H4 (cell line): ENCODE measurements at places on chromosomes 11 and 22. TPM values are rescaled to one million over a fixed set of nuclear protein-coding genes. Genes with fewer than 3 reads are reported as not detected.

The ST14 gene
- 0.02 and 0.10 TPM in 2 replicates for total RNA-seq

The TENM4 gene
- total RNA-seq, result 0.31 and 0.82 TPM in 2 replicates

The UBQLN3 gene
- total RNA-seq, result not detected in 2 replicates

The FZD4 gene
- total RNA-seq, result 8.8 and 10.5 TPM in 2 replicates

The CRYBA4 gene
- not detected in 2 replicates for total RNA-seq

DNA sequence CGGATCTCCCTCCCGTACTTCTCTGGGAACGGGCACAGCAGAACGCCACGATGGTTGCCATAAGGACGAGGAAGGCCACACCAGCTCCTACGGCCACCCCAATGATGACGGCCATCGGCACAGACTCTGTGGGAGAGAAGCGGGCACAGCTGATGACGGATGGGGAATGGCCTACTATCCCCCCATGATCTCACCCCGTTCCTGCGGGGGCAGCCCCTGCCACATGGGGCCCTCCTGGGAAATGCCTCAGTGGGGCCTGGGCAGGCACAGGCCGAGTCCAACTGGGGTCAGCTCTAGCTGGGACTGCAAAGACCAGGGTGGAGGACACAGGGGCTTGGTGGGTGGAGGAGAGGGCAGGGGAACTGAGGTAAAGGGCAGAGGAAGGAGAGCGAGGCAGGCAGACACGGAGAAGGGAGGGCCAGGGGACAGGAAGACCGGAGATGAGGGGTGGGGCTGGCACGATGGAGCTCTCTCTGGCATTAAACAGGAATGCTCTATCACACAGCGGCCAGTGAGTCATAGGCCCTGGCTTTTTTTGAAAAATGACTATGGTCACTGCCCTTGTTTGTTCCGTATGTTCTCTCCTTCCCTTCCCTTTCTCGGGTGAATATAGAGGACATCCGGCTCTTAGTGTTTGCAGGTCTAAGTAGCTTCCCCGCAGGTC, 76.0 kb downstream of the ST3GAL4 start:
- peak; percentile 74 for DNase-seq

- peak; percentile 49 for DNase-seq
These were observed 1.3 kb upstream of the NDUFC2 start for GRCh38 chr11:78080818-78081495.

- no peak for DNase-seq
These were observed 7.9 kb downstream of the GRAP2 start for GRCh38 chr22:39908737-39909136.

GRCh38 chr11:29260939-29261705, 755.7 kb downstream of the KCNA4 start:
- DNase-seq, result peak; percentile 46

DNA sequence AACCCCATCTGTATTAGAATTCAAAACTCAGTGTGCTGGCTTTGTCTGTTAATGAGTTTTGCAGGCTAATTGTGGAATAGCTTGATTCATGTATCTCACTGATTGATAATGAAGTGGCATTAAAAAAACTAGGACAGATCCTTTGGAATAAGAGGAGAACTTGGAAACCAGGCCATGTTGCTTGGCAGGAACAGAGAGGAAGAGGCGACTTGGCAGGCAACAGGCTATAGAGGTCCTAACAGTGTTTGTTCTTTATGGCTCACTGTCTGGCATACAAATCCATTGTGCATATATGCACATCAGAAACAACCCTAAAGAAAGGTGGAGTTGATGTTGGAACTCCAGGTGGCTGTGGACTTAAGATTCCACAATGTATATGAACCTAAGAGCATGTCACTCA, 17.4 kb upstream of the OR9I1 start:
- DNase-seq, result no peak

DNA sequence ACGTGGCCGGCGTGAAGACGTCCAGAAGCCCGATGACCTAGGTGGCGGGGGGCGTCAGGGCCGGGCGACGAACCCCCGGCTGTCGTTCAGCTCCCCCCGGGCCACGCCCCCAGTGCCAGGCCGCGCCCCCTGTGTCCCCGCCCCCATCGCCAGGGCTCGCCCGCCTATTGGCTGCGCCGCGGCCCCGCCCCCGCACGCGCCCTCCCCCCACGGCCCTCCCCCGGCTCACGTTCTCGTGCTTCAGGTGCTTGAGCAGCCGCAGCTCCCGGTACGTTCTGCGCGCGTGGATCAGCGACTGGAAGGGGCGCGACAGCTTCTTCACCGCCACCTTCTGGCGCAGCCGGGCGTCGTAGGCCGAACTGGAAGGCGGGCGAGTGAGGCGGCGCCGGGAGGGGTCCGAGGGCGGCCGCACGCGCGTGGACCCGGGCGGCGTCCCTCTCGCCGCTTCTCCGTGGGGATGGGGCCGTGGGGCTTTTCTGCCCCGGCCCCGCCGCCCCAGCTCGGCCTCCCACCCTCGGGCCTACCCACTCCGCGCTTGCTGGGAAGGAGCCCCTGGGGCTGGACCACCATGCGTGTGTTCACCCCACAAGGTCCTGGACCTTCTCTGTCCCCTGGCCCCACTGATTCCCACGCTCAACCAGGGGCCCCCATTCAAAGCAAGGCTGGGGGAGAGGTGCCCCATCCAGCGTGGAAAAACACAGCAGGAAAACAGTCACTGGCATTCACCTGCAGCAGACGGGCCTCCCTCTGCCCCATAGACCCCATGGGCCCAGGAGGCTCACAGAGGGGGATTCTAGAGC, 2.4 kb downstream of the MAPK11 start:
- DNase-seq, result no peak

DNA sequence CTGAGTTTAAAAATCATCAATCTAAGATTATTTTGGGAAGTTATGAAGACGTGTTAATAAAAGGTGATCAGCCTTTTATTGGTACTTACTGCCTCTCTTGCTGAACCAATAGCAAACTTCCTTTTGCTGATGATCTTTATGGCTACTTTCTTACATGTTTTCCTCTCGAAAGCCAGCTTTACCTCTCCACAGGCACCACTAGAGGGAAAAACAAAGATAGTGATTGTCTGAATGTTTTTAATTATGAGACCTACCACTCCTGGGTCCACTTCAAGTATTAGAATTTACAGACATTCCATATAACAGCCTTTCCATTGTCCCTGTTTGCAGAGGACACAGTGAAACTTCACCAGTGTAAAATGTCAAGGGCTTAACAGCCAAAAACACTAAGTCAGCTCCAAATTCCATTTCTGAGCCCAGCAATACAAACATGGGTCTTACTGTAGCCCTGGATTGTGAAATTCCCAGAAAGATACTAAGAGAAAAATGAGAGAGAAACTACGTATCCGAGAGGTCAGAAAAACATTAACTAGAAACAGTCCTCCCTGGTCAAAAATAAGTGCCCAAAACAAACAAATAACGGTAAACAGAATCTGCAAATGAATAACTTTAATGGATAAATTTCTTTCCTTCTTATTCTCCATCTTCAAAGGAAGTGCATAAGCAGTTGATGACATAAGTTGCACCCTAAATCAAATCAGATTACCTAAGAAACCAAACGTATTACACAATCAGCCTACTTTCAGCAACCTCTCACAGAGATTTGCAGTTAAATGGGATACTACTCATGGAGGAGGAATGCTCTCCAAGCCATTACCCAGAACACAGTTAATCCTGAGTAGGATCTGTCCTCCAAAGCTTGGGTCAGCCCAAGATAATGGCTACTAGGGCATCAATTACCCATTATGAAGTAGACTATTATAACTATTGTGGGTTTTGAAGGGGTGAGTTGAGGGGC, 29.5 kb downstream of the CHEK2 start:
- peak; percentile 82 for DNase-seq

DNA sequence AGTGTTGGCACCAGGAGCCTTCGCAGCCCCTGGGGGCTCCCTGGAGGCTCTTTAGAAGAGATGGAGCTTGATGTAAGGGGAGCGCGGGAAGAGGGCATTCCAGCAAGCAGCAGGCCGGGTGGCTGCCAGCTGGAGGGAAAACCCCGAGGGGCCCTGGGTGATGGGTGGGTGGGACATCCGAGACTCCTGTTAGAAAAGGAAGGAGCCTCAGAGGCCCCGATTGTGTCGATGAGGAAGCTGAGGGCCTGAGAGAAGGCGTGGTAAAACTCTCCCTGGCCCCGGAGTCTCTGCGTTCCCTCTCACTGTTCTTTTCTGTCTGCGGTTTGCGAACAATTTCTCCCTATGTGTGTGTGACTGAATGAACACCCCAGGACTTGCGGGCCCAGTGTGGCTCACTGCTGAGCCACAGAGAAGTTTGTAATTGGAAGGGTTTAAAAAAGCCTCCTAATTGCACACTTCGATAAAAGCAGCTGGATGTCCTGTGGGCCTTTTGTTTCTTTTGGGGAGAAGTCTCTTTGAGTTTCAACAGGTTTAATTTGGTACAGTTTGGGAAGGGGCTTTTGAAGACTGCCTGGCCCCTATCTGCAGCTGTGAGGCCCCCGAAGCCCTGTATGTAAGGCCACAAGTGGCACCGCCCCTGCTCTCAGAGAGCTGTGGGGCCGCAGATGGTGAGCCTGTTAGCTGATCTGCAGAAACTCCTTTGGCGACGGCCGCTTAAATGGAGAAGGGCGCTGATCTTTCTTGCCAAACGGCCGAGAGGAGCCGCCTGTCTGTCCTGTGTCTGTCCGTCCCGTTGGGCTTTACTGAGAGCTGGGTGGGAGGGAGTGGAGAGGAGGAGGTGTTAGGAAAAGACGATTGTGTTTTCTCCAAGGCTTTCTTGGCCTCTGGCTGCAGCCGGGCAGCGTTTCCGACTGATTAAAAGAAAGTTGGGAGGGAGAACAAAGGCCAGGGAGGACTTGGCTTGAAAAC, 2.0 kb downstream of the FBLN1 start:
- DNase-seq, result no peak
